Stimulated activated CD4-positive, alpha-beta T cell treated with anti-CD3 and anti-CD28 coated beads, Interleukin-15, amount 100 ng/mL, for 1 hour (primary cell): ENCODE measurements at places on chromosomes 1 and 21.

DNA sequence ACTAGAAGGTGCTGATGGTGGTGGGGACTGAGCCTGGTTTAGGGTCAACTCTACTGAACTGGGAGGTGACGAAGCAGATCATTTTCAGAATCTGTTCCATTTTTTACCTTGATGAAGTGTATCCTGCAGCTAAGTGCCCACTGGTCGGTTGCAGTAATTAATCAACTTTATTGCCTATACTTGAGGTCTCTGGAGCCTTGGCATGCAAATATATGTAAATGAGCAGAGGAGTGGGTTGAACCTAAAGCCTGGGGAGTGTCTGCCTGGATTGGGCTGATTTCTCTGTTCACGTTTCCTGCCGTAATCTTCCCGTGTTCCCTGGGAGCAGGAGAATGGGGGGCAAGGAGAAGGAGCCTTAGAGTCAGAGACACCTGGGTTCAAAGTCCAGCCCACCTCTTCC lies 286.8 kb downstream of the PTPRU start:
- DNase-seq = no peak

DNA sequence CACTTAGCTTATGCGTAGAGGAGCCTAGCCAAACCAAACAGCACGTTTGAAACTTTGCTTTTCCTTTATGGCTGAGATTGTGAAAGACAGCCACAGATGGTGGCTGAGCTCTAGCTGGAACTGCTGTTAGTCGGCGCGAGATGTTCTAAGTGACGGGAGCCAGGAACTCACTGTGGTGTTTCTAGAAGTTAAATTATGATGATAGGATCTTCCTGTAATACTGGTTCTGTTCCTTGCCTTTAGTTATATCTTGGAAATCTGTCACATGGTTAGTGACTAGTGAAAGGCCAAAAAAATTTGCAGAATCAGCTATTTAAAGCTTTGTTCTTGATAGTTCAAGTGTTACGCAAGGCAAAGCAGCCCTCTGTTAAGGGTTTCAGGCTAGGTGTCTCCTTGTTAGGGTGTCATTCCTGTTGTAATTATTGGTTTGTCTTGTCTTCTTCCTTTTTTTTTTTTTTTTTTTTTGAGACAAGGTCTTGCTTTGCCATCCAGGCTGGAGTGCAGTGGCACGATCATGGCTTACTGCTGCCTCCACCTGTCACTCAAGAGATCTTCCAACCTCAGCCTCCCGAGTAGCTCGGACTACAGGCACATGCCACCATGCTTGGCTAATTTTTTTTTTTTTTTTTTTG lies 22.6 kb downstream of the AK4 start:
- no peak for DNase-seq

- DNase-seq = no peak
Observed at GRCh38 chr1:198047913-198048312, 108.9 kb upstream of the NEK7 start.

DNA sequence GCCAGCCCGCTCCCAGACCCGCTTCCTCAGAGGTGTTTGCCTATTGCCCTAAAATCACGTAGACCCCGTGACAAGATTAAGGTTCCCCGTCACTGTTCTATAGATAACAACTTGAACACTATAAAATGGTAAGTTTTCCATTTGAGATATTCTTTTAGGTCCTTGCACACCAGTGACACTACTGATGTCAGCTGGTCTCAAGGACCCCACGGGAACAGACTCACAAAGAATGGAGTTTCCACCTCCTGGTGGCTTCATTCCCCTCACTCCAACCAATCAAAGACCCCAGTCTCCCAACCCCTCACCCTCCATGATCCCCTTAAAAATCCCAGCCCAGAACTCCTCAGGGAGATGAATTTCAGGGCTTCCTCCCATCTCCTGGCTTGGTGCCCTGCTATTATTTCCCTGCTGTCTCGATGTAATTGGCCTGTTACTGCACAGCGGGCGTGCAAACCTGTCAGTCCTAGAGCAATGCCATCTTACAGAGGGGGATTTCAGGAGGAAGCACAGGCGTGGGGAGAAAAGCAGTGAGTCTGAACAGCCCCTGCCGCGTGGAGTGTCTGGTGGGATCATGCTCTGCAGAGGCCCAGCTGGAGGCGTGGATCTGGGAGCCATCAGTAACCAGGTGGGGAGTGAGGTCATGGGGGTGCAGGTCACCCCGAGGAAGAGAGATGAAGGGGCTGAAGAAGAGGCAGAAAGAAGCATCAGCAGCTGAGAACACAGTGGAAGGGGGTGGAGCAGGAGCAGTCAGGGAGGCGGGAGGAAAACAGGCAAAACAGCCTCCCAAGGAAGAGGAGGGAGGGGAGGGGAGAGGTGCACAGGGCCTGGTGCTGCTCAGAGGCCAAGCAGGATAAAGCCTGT lies 35.1 kb upstream of the LBR start:
- DNase-seq = no peak

DNA sequence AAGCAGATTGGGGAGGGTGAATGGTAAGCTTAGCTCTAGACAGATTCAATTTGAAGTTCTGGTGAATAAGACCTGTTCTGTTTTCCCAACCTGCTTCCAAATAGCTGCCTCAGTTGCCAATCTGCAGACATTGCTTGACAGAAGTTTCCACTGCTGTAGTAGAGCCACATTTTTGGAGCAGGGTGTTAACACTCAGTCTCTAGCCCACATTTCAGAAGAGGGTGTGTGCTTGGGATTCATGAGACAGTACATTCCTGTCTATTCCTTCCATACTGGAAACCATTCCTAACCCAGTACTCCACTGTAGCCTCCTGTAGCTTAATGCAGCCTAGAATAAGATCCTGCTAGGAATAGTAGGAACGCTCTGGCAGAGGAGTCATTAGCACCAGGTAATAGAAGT lies 450.5 kb downstream of the NUF2 start:
- no peak for DNase-seq

DNA sequence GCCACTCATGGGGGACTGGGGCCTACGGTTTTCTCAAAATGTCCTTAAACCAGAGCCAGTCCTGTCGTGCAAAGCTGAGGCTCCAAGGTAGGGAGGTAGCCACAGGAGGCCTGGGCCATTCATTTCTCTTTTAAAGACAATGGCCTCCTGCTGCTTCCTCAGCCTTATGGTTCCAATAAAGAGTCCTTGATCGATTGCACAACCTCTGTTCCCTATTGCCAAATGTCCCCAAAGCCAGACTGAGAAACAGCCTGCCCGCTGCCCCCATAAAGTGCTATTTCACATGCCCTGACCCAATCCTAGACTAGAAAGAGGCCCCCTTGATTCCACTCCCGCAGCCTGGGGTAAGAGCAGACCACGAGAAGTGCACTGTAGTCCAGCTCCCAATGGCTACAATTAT lies 166.7 kb downstream of the CLIC6 start:
- DNase-seq = no peak

DNA sequence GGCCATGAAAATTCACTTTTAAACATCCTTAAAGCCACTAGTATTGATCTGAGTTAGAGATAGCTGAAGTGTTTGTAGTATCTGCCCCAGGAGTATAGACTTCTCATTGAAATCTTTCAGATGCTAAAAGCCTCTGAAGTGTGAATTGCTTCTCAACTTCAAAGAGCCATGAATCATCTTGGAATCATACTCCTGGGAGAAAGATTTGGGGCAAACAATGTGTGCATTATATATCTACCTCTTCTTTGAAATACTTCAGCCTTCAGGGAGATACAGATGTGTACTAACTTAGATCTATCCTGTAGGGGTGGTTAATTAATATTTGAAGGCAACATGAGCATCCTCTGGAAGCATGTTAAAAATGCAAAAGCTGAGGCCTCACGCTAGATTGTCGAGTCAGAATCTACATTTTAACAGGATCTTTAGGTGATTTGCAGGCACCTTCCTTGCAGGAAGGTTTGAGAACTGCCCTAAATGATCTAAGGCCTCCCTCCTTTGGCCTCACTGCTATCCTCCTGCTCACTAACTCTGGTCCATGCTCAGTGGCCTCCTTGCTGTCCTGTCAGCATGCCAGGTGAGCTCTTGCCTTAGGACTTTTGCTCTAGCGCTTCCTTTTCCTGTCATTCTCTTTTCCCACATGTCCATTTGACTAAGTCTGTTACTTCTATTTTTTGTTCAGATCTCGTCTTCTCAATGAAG lies 6.0 kb upstream of the SCYL3 start:
- no peak for DNase-seq

DNA sequence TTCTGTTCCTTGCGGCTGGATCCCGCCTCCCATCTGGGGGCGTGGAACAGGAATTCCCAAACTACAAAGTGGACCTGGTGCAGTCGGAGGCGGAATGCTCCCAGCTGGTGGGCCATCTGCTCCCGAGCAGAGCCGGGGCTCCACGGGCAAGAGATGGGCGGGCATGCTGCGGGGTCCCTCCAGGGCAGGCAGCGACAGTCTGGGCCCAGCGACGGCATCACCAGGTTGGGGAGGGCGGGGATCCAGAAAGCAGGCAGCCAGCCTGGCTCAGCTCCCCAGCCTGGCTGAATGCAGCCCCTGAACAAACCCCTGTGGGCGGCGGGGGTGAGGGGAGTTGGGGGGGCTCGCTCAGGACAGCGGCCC lies 3.6 kb downstream of the MEGF6 start:
- no peak for DNase-seq

DNA sequence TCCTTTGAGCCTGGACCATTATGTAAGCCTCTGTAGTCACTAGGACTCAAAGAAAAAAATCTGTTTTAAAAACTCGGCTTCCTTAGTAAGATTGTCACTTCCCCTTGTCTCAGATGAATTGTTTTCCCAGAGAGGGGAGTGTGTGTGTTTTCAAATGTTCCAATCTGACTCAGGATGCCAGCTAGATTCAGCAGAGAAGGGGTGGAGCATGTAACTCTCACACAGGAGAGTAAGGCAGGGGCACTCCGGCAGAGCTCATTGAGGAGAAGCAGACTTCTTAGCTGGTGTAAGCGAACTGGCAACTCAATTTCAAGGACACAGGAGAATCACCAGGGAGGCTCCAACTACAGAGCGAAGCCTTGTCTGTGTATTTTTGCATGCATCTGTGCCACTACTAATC lies 623.2 kb downstream of the LMO4 start:
- no peak for DNase-seq

- no peak for DNase-seq
Observed at GRCh38 chr1:172489847-172490246, 43.1 kb upstream of the SUCO start.

DNA sequence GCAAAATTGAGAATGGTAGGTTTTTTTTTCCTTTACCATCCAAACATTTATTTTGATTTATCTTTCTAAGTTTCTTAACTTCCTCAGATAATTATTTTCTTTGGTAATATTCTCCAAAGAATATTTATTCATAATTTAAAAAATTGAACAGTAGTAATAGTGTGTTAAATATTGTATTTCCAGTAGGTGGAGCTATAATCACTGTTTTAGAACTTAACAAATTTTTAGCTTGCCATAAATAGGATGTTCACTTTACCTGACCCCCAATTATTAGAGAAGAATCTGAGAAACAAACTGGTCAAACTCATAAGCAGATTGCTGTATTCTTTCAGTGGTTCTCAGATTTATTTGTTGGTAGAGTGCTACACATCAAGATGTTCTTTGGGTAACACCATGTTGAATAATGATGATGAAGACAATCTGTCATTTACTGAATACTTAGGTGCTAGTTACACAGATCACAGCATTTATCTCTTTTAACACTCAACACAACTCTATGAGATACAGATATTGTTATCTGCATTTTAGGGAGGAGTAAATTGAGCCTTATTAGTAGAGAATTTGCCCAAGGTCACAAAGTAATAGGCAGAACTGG lies 82.4 kb upstream of the GPR88 start:
- DNase-seq = no peak

- DNase-seq = no peak
Observed at GRCh38 chr1:202631076-202631923, 79.0 kb downstream of the SYT2 start.
